ENCODE measurements at places on chromosomes 6 and 20.

GRCh38 chr6:157728183-157728881, 94.7 kb upstream of the SNX9 start:
- no peak for DNase-seq

- no peak for DNase-seq
Measured at GRCh38 chr20:50450881-50451752, 59.1 kb upstream of the PTPN1 start.

DNA sequence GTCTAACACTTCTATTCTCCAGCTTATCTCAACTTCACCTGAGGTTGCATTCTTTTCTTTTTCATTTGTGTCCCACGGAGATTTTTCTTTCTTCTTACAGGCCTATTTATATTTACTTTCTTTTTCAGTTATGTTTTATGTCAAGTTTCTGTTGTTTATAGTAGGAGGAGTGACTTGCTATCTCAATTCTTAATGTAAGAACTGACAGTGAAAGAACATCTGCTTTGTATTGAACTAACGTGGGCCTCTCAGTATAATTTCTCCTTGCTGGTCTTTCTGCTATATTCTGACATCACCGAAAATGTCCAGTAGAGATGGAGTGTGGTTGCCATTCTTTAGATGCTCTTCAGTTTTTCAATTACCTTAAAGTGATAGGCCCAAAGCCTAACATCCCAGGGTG, 521.7 kb downstream of the EPM2A start:
- no peak for DNase-seq

DNA sequence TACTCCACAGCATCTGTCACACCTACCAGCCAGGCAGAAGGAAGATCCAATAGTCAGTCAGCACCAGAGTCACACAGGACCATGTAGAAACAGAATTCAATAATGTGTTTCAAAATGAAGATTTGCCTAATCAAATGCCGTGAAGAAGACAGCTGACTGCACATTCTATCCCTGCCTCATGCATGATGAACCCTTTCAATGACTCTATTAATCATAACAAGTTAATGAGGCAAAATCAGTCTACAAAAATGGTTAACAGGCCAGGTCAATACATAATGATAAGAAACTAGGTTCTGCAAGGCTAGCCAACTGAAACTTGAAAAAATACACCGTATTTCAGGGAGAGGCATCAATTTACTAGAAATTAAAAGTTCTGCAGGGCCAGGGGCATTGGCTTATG, 6.7 kb upstream of the PNRC1 start:
- DNase-seq: no peak

DNA sequence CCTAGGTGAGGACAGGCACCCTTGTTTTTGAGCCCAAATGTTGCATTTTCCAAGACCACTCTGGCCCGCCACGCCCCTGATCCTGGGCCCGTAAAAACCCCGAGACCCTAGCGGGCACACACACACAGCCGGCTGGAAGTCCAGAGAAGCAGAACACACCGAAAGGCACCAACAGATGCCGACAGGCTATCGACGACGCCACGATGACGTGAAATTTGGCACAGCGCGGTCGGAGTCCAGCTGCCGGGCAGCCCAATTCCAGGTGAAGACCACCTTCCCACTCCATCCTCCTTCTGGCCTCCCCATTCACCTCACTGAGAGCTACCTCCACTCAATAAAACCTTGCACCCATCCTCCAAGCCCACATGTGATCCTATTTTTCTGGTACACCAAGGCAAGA, 34.0 kb upstream of the PNPLA1 start:
- DNase-seq: no peak

GRCh38 chr6:105087571-105088211, 92.1 kb downstream of the POPDC3 start:
- DNase-seq: peak; percentile 27
